ENCODE measurements at places on chromosomes 2 and 18.

GRCh38 chr2:211836409-211836808 lies 702.2 kb downstream of the ERBB4 start:
- no peak for DNase-seq

DNA sequence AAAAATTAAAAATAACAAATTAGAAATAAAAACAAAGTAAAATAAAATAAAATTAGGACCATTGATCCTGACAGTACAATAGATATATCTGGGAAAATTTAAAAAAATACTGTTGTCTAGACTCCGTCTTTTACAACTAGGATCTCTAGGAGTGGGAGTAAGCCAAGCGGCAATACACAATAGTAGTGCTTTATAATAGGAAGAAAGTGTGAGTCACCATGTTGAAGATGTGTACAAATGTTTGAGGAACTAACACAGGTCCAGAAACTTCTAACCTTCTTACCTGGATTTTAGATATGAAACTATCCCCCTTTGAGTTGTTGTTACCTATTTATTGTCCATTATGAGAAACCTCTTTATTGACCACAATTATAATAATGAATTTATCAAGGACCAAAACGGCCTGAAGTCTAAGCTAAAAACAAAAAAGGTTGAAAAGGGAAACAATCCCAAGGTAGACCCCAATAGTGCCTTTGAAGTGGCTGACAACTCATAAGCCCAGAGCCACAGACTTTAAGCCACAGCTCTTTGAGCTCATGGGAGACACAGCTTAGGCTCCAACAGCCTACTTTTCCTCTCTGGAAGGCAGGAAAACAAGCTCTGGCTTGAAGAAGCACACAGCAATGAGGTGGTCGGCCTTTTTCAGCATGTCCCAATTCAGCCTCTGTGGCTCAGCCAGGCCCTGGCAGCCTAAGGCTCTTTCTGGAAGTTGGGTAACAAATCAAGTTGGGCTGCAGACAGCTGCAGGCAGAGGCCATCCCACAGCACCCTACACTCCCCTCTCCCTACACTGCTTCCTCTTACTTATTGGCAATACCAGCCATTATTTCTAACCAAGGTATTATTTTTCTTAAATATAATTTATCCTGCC lies 62.9 kb downstream of the AQP4 start:
- DNase-seq = peak; percentile 50

DNA sequence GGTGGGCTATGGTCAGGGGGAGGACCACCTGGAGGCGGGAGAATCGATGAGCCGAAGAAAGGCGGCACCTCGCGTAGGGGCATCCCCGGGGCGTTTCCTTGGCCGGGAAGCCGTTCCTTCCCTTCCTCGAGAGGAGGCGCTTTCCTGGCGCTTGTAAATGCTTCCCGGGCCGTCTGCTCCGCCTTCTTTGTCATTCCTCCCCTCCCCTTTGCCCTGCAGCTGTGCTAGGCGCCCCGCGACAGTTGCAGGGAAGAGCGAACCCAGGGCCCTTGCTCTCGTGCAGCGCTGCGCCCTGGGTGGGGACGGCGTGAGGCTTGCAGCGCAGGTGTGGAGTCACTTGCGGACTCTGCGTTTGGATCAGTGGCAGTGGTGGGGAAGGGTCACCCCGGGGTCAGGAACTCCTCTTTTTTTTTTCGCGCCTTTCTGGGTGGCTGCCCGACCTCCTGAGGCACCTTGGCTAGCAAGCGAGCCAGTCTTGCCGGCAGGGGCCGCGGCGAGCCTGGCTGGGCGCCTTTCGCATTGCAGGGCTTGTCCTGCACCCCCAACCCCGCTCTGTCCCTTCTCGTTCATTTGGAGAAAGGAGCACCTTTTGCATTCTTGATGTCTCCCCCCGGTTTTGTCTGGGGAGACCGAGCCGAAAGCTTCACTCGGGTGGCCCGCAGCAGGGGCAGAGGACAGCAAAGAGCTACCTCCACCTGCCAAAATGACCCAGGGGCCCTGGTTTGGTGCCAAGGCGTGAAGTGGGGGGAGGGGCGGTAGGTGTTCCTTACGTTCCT lies 858 bp downstream of the KCNS3 start:
- no peak for DNase-seq

DNA sequence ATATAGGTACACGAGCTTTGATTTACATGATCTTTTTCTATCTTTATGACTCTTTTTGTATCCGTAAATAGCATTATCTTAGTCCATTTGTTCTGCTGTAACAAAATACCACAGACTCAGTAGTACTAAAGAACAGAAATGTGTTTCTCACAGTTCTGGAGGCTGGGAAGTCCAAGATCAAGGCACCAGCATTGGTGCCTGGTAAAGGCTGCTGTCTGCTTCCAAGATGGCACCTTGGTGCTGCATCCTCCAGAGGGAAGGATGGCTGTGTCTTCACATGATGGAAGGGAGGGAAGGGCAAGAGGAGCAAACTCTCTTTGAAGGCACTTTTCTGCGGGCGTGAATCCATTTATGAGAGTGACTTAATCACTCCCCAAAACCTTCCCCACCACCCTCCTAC lies 36.0 kb downstream of the EIF5B start:
- DNase-seq = no peak

Measured in NB4 (cell line).